B cell (primary cell): ENCODE measurements at places on chromosomes 1 and 21. TPM values are rescaled to one million over a fixed set of nuclear protein-coding genes. Genes with fewer than 3 reads are reported as not detected.

Gene SLC45A1
- 0.54 and 0.61 TPM in 2 replicates for total RNA-seq

Gene ZNF678
- 16.0 and 20.3 TPM in 2 replicates for total RNA-seq

Gene OSCP1
- 0.56 and 0.94 TPM in 2 replicates for total RNA-seq

Gene KCNN3
- total RNA-seq, result 0.17 and 0.29 TPM in 2 replicates

Gene KLHL12
- 25.5 and 26.1 TPM in 2 replicates for total RNA-seq

Gene CYP4A22
- total RNA-seq, result not detected in 2 replicates

Gene PTGFR
- total RNA-seq, result not detected in 2 replicates

Gene KLHDC8A
- 0.39 TPM in 1 of 2 replicates, not detected in the other for total RNA-seq

Gene FCAMR
- not detected in 2 replicates for total RNA-seq

Gene RGL1
- total RNA-seq, result 0.83 and 1.1 TPM in 2 replicates

Gene VANGL2
- total RNA-seq, result 14.4 and 14.5 TPM in 2 replicates

Gene DPT
- total RNA-seq, result not detected in 2 replicates

Gene CHTOP
- 156 TPM in 2 replicates for total RNA-seq

Gene KCNT2
- not detected in 2 replicates for total RNA-seq

Gene PER3
- total RNA-seq, result 5.8 and 8.5 TPM in 2 replicates

Gene CD1D
- 5.3 and 5.9 TPM in 2 replicates for total RNA-seq

Gene CFAP57
- total RNA-seq, result 0.15 and 0.44 TPM in 2 replicates

Gene DYNLT4
- total RNA-seq, result 0.39 TPM in 1 of 2 replicates, not detected in the other

Gene SASS6
- total RNA-seq, result 7.0 and 8.0 TPM in 2 replicates

Gene ALG14
- total RNA-seq, result 2.6 and 3.3 TPM in 2 replicates

Gene DOCK7
- total RNA-seq, result 20.5 and 22.0 TPM in 2 replicates

Gene REG4
- total RNA-seq, result not detected in 2 replicates

Gene RAB4A
- 46.0 and 49.7 TPM in 2 replicates for total RNA-seq

Gene EXTL2
- total RNA-seq, result 3.9 and 4.6 TPM in 2 replicates

Gene EXTL1
- total RNA-seq, result 0.12 TPM in 2 replicates

Gene CADM3
- total RNA-seq, result 0.32 and 0.39 TPM in 2 replicates

Gene KRTAP13-2
- total RNA-seq, result not detected in 2 replicates

Gene SLC2A5
- 28.8 and 29.5 TPM in 2 replicates for total RNA-seq

Gene TFF2
- total RNA-seq, result not detected in 2 replicates

Gene KCND3
- total RNA-seq, result not detected in 2 replicates

Gene CTSE
- total RNA-seq, result not detected in 2 replicates

Gene LHX8
- total RNA-seq, result not detected in 2 replicates

Gene SPRR2E
- total RNA-seq, result not detected in 2 replicates

Gene ASTN1
- total RNA-seq, result not detected in 2 replicates

Gene TNFRSF25
- 2.6 and 2.7 TPM in 2 replicates for total RNA-seq

Gene XCL2
- not detected in 2 replicates for total RNA-seq

Gene APCS
- not detected in 2 replicates for total RNA-seq

Gene TAF5L
- 21.2 and 24.0 TPM in 2 replicates for total RNA-seq

Gene ANKRD65
- total RNA-seq, result not detected in 2 replicates

Gene NFASC
- total RNA-seq, result 0.10 and 0.39 TPM in 2 replicates

Gene GPATCH2
- 14.7 and 15.0 TPM in 2 replicates for total RNA-seq

Gene GPR25
- 1.8 and 3.1 TPM in 2 replicates for total RNA-seq

Gene SMAP2
- 300 and 305 TPM in 2 replicates for total RNA-seq

Gene LCE7A
- not detected in 2 replicates for total RNA-seq

Gene TEDDM1
- not detected in 2 replicates for total RNA-seq

Gene HEYL
- 0.10 and 0.12 TPM in 2 replicates for total RNA-seq

Gene CHI3L1
- 0.15 TPM in 1 of 2 replicates, not detected in the other for total RNA-seq

Gene DCLRE1B
- total RNA-seq, result 4.3 and 4.8 TPM in 2 replicates

Gene FOXO6
- 0.15 and 0.17 TPM in 2 replicates for total RNA-seq

Gene CRP
- not detected in 2 replicates for total RNA-seq

Gene AGBL4
- total RNA-seq, result 0.12 TPM in 1 of 2 replicates, not detected in the other

Gene APOBEC4
- total RNA-seq, result not detected in 2 replicates

Gene CFHR3
- total RNA-seq, result not detected in 2 replicates

Gene FAM163A
- not detected in 2 replicates for total RNA-seq

Gene PGLYRP3
- not detected in 2 replicates for total RNA-seq

Gene HAO2
- total RNA-seq, result not detected in 2 replicates

Gene MTOR
- 50.7 and 52.3 TPM in 2 replicates for total RNA-seq

Gene ZMYND12
- total RNA-seq, result 0.27 and 0.79 TPM in 2 replicates

Gene SPRR1B
- not detected in 2 replicates for total RNA-seq
